ENCODE measurements at places on chromosomes 12 and 14.

- DNase-seq: no peak
Observed at GRCh38 chr12:29656762-29657538, 126.8 kb downstream of the TMTC1 start.

- DNase-seq: no peak
Observed at GRCh38 chr12:39830852-39831520, 211.4 kb upstream of the ABCD2 start.

DNA sequence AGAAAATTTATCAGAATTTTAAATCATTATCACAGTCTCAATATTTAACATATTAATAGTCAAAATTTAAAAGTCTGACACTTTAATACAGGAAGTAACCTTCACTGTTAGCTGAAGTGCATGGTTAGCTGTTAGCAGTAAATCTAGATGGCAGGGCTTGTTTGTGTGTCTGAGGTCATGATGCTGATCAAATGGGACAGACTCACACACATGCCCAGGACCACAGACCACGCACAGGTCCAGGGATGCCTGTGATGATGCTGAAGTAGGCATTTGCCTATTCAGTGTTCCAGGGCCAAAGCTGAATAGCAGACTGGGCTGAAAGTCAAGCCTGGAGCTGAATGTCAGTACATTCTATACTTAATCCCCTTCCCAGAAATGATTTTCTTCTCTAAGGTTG is 20.5 kb downstream of the FNTB start:
- no peak for DNase-seq

- DNase-seq: no peak
Observed at GRCh38 chr14:21025371-21026273, 761 bp upstream of the NDRG2 start.

GRCh38 chr14:74763803-74764531 is 851 bp downstream of the YLPM1 start:
- no peak for DNase-seq

DNA sequence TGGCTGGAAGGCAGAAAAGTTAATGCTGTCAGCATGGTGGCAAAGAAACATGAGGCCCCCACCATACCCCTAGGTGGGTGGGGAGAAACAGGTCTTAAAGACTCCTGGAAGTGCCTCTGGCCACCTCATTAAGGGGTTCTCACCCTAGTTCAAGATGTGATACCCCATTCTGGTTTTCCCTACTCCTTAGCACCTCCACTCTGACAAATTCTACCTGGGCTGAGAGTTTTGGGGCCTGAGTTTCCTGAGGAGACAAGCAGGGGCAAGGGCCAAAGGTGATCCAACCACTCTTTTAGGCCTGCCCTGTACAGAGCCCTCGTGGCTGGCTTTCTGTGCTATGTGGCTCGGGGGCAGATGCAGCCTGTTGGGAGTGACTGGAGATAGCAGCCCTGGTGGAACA is 7.9 kb upstream of the AVIL start:
- no peak for DNase-seq

Data from kidney epithelial cell (primary cell).